ENCODE measurements at places on chromosomes 6 and 20. TPM values are rescaled to one million over a fixed set of nuclear protein-coding genes. Genes with fewer than 3 reads are reported as not detected.

DNA sequence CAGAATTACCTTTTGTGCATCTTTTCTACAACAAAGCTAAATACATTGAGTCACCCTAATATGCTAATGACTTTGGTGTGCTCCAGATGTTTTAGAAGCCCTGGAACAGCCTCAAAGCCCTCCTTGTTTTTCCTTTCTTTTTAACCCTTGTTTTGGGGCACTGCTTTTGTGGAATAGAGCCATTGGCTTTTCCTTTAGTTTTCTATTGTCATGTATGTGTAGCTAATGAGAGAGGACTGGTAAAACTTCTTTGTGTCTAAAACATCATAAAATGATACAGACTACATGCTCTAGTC, 158.8 kb downstream of the JARID2 start:
- DNase-seq: no peak
- H3K27me3 ChIP-seq: no peaks in the 10 kb centered on the region
- H3K36me3 ChIP-seq: no peaks in the 10 kb centered on the region
- H3K27ac ChIP-seq: no peak overlapping the region
- no peak overlapping the region for H3K4me3 ChIP-seq

DNA sequence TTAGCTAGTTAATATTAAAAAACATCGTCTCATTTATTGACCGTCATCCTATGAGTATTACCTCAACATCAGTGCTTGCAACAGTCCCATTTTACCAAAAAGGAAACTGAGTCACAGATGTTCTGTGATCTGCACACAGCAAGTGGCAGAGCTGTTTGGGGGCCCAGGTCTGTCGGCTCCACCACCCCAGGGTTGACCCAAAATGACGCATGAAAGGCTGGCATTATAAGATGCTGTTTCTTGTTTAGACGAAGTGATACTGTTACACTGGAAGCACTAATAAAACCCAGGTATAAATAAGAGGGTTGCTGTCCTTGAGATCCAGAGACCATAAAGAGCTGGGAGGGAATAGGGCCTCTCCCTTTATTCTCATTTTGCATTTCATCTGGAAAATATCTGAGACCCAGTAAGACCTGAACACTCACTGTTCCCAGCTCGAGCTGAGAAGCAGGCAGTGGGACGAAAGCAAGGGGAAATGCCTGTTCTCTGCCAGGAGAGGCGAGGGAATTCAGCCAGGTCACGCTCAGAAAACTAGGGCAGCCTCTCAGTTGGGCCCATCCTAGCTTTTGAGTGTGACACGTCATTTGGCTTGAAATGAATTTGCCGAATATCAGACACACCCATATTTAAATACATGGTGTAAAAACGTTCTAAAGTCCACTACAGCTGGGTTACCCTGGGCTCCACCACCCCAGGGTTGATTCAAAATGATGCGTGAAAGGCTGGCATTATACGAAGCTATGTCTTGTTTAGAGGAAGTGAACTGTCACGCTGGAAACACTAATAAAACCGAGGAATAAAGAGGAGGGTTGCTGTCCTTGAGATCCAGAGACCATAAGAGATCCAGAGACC, 1.4 kb upstream of the MICAL1 start:
- no peak for DNase-seq
- H3K27ac ChIP-seq: peak overlapping the region; percentile 49
- no peaks in the 10 kb centered on the region for H3K4me1 ChIP-seq
- no peaks in the 10 kb centered on the region for H3K27me3 ChIP-seq

- no peaks in the 10 kb centered on the region for H3K27me3 ChIP-seq
- no peaks in the 10 kb centered on the region for H3K4me1 ChIP-seq
- DNase-seq: peak; percentile 3
- no peaks in the 10 kb centered on the region for H3K36me3 ChIP-seq
- no peak overlapping the region for H3K27ac ChIP-seq
- H3K4me3 ChIP-seq: no peak overlapping the region
These were observed 24.1 kb downstream of the NPEPL1 start for GRCh38 chr20:58716476-58717277.

DNA sequence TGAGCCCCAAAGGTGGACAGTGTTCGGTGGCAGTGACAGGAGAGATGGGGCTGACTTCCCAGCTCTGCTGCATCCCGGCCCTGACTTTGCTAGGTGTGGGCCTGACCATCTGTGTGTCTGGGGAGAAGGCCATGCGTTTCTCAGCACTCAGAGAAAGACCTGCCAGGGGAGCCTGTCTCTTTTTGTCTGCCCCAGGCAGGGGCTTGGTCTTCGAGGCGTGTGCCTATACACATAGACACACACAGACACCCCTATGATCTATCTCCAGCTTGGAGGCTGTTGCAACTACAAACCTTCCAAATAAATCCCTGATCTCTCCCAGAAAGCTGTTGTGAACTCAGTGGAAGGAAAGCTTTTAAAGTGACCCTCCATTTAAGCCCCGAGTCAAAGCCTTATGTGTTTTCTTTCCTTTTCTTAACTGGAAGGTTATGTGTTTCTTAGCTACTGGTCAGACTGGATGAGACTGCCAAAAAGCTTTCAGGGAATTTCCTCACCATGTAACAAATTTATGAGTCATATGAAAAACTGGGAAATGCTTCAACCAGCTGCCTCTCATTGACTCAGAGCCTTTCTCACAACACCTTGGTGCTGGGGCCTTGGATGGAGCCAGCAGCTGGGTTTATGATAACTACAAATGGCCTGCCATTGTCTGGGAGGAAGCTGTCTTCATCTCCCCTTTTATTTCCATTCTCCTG, 102.6 kb downstream of the CDC5L start:
- peak overlapping the region; percentile 85 for H3K27ac ChIP-seq
- H3K4me1 ChIP-seq: peaks cover 10% of the 10 kb centered on the region
- H3K4me3 ChIP-seq: no peak overlapping the region
- no peaks in the 10 kb centered on the region for H3K36me3 ChIP-seq

The SLC44A4 gene
- total RNA-seq: 125 TPM

DNA sequence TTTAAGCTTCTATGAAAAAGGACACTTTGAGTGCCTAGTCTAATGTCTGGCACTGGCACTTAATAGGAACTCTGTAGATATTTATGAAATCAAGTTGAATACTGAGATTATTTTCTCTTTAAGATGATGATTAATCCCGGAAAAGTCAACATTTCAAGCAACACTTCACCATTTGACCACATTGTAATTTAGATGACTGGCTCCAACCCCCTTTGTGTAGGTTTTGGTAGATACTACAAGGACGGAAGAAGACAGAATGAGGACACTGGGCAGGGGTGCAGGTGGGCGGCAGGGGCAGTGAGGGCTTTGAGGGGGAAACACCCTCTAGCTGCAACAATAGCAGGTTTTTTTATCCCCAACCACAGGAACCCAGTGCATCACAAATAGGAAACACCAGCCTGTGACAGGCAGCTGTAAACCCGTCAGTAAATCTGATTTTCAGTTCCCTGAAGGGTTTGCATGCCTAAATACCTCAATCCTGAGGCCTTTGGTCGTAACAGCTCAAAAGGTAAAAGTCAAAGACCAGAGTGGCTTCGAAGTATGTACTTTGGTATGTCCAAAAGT, 4.6 kb downstream of the DTNBP1 start:
- no peaks in the 10 kb centered on the region for H3K36me3 ChIP-seq
- H3K27ac ChIP-seq: no peak overlapping the region
- H3K4me1 ChIP-seq: peaks cover 3% of the 10 kb centered on the region
- no peak overlapping the region for H3K4me3 ChIP-seq
- DNase-seq: no peak

The PCSK2 gene
- total RNA-seq: 0.18 TPM

- no peaks in the 10 kb centered on the region for H3K27me3 ChIP-seq
- no peaks in the 10 kb centered on the region for H3K36me3 ChIP-seq
- H3K4me3 ChIP-seq: no peak overlapping the region
- DNase-seq: no peak
These were observed 106.2 kb downstream of the KIF13A start for GRCh38 chr6:17881085-17881858.

The MTHFD1L gene
- 3.1 TPM for total RNA-seq

The UBD gene
- 11.3 TPM for total RNA-seq

DNA sequence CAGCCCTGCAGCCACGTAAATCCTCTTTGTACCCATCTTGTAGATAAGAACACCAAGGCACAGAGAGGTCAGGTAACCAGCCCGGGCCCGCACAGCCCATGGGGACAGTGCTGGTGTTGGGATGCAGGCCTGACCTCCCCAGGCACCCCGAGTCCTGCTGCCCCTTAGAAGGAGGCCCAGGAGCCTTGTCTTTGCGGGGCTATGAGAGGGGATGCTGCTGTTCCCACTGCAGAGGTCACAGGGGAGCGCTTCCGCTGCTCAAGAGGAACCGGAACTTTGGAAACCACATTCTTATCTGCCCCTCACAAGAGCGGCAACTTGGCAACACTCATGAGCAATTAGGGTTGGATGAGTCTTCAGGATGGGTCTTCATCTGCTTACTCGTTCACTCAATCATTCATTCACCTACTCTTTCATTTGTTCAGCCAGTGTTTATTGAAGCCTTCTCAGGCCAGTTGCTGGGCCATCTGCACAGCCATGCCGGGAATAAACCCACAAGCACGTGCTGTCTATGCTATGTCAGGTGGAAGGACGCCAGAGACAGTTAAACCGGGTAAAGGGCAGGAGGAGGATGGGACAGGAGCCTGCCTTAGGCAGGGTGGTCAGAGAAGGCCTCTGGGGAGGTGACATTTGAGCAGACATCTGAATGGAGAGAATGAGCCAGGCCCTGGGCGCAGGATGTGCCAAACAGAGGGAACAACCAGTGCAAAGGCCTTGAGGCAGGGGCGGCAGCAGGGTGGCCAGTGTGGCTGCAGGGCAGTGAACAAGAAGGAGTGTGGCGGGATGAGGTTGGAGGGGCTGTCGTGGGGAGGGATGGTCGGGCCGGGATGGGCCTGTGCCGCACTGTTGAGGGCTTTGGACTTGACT, 60.8 kb downstream of the RBM38 start:
- H3K27ac ChIP-seq: no peak overlapping the region
- H3K27me3 ChIP-seq: no peaks in the 10 kb centered on the region
- H3K36me3 ChIP-seq: no peaks in the 10 kb centered on the region
- H3K4me1 ChIP-seq: peaks cover 9% of the 10 kb centered on the region
- no peak overlapping the region for H3K4me3 ChIP-seq

DNA sequence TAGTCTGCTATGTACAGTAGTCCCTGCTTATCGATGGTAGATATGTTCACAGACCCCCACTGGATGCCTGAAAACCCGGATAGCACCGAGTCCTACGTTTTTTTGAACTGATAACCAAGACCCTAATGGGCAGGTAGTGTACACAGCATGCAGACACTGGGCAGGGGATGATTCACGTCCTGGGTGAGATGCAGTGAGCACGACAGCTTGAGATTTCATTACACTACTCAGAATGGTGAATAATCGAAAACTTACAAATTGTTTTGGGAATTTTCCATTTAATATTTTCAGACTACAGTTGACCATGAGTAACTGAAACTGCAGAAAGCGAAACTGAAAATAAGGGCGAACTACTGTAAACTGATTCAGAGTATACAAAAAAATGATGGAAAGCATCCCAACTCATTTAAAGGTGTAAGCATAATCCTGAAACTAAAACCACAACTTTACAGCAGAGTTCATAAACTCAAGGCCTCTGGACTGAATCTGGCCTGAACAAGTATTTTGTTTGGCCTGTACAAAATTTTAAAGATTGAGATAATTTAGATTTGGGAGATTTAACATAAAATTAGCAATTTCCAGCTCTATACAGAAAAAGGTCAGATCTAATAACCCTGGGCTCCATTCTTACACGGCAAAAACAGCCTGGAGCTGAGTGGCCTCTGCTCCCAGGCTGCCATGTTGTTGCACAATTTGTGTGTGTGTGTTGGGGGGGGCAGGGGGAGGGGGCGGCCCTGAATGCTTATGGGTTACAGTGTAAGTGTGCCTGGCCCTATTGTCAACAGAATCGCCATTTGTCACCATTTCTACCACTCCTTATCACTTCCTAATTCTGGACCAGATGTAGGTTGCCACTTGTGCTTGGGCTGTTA, 34.9 kb downstream of the RNF24 start:
- H3K4me1 ChIP-seq: no peaks in the 10 kb centered on the region
- H3K27me3 ChIP-seq: no peaks in the 10 kb centered on the region
- peak overlapping the region; percentile 20 for H3K4me3 ChIP-seq
- H3K36me3 ChIP-seq: no peaks in the 10 kb centered on the region
- no peak for DNase-seq

DNA sequence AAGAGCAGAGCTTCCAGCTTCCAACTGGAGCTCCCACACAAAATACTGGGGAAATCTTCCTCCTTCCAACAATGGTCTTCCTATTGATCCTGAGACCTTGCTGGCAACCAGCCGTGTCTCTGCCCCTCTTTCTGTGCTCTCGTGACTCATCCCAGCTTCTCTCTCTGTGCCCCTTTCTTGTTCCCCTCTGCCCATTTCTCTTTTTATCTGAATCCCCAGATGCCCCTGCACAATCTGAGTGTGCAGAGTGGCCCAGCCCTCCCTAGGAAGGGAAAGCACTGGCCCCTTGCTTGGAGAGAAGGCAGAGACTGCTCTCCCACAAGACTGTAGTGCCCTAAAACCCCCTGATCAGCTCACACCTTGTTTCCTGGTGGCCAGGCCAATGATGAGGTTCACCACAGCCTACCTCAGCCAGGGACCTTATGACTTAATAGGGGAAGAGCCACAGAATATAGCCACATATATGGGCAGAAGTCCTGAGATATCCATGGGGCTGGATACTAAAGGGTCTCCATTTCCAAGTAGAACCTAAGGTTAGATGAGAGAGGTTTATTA, 23.1 kb upstream of the MAS1L start:
- no peak overlapping the region for H3K4me3 ChIP-seq
- DNase-seq: no peak
- H3K27me3 ChIP-seq: no peaks in the 10 kb centered on the region
- no peaks in the 10 kb centered on the region for H3K36me3 ChIP-seq
- H3K27ac ChIP-seq: no peak overlapping the region

- no peaks in the 10 kb centered on the region for H3K36me3 ChIP-seq
- no peak overlapping the region for H3K27ac ChIP-seq
- peaks cover 10% of the 10 kb centered on the region for H3K27me3 ChIP-seq
These were observed 3.9 kb downstream of the DOK5 start for GRCh38 chr20:54479138-54479906.

The GPR63 gene
- total RNA-seq: 0.96 TPM

DNA sequence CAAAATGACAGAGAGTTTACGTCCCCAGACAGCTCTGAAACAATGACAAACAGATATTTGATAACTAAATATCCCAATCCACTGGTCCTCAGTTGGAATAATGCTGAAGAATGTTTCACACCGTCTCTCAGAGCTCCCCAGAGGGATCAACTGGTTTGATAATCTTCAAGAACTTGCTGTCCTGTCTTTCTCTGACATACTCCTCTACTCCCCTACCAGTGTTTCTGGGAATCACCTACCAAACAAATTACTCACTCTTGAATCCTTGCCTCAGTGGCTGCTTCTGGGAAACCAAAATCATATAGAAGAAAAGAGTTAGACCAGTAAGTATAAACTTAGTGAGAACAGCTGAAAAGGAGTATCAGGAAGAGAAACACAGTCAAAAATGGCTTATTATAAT, 469.7 kb upstream of the JAG1 start:
- H3K27ac ChIP-seq: no peak overlapping the region
- H3K27me3 ChIP-seq: no peaks in the 10 kb centered on the region
- no peak overlapping the region for H3K4me3 ChIP-seq
- H3K4me1 ChIP-seq: no peaks in the 10 kb centered on the region
- no peak for DNase-seq
- H3K36me3 ChIP-seq: no peaks in the 10 kb centered on the region

The MDFI gene
- 31.8 TPM for total RNA-seq

DNA sequence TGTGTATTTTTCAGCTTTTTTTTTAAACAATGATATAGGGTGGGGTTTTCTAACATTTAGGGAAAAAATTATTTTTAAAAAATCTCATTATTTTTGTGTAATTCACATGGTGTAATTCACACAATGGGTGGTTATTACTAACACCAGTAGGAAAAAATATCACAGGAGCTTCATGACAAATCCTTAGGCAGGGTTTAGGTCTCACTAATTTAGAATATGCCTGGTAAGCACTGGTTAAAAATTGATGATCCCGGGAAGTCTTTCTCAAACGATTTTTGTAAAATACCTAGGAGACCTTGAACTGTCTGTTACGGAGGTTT, 29.5 kb upstream of the ZNF217 start:
- H3K4me1 ChIP-seq: peaks cover 13% of the 10 kb centered on the region
- H3K36me3 ChIP-seq: no peaks in the 10 kb centered on the region
- peak overlapping the region; percentile 89 for H3K27ac ChIP-seq
- H3K27me3 ChIP-seq: no peaks in the 10 kb centered on the region
